ENCODE measurements at places on chromosomes 4 and X.

GRCh38 chr4:94141001-94141400 is 66.7 kb upstream of the SMARCAD1 start:
- no peak for DNase-seq

- DNase-seq = no peak
Measured at GRCh38 chrX:141341743-141342142, 99.4 kb upstream of the SPANXC start.

DNA sequence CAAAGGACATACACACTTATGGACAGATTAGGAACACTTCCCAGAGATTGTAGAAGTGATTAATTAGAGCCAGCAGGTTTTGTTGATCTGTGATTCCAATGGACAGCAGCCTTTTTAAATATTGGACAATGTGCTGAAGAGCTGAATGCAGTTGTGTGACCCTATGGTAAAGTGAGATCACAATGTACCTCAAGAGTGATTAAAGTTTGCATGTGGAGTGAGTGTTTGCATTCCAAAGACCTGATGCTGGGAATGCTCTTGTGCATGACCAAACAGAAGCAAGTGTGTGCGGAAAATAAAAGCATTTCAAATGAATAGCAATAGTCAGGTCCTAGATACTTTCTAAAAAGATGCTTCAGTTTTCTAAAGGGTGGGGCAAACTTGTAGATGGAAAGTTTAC is 154.1 kb downstream of the BANK1 start:
- DNase-seq = no peak

GRCh38 chr4:164251257-164251656 is 502.7 kb upstream of the SMIM31 start:
- no peak for DNase-seq

DNA sequence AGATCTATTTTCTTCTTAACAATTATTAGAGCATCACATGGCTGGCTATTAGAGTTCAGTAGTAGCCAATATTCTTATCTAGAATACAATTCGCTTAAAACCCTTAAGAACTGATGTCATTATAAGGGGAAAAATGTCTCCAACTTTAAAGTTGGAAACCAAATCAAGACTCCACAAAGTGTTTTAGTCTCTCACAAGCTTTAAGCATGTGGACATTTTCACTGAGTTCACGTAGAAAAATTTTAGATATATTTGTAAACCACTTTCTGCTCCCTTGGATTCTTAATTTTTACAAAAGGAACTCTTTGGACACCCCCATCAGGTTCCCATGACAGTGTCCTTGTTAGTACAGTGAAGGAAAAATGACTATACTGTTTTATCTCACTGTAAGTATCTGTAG is 123.9 kb upstream of the NAP1L5 start:
- no peak for DNase-seq

DNA sequence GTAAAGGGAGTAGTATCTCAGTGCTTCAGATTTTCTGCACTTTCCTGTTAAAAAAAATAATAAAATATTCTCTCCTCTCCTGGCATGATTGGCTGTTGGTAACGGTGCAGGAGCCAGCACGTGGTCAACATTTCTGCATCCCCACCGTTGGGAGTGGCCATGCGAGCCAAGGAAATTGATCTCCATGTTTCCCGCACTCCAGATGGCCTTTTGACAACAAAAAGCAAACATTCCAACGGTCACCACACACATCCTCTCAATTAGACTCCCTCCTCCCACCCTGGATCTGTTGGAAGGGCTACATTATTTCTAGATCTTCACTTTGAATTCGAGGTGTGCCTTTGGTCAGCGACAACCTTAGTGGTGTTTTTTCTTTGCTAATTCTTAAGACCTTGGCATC is 45.0 kb downstream of the STK32B start:
- no peak for DNase-seq

GRCh38 chr4:10438924-10439323 is 18.3 kb downstream of the ZNF518B start:
- no peak for DNase-seq

- no peak for DNase-seq
Measured at GRCh38 chrX:17025621-17026302, 79.3 kb downstream of the REPS2 start.

DNA sequence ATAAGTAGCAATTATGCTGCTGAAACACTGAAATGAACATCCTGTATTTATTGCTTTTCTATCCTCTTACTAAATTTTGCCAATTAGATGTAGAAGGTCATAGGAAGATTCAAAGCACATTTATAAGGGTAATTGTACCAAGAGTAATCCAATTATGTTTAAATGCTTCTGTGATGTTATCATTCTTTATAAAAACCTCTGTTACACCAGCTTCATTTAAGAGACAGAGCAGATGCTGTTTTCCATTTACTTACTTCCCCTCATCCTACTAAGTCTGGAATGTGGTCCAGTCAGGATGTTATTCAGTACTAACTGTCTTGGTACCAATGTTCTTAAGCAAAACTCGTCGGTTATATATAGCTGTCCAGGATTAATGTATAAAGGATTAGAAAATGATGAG is 539.6 kb downstream of the PDHA2 start:
- DNase-seq = no peak

DNA sequence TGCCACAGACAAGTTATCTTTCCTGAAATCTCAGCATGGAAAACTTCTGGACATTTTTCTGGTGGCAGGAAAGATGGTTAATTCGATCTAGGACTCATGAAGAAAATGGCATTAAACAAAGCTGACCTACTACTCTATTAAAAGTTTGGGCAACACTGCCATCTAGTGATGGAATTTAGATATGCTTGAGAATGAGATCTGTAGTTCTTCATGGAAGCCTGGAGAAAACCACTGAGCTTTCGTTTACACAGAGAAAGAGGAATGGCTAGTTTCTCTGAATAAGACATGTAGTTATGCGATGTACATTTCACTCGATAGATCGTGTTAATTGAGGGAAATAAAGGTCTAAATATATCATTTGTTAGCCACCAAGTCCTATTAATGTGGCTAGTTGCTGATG is 51.7 kb upstream of the CHRDL1 start:
- DNase-seq = no peak

DNA sequence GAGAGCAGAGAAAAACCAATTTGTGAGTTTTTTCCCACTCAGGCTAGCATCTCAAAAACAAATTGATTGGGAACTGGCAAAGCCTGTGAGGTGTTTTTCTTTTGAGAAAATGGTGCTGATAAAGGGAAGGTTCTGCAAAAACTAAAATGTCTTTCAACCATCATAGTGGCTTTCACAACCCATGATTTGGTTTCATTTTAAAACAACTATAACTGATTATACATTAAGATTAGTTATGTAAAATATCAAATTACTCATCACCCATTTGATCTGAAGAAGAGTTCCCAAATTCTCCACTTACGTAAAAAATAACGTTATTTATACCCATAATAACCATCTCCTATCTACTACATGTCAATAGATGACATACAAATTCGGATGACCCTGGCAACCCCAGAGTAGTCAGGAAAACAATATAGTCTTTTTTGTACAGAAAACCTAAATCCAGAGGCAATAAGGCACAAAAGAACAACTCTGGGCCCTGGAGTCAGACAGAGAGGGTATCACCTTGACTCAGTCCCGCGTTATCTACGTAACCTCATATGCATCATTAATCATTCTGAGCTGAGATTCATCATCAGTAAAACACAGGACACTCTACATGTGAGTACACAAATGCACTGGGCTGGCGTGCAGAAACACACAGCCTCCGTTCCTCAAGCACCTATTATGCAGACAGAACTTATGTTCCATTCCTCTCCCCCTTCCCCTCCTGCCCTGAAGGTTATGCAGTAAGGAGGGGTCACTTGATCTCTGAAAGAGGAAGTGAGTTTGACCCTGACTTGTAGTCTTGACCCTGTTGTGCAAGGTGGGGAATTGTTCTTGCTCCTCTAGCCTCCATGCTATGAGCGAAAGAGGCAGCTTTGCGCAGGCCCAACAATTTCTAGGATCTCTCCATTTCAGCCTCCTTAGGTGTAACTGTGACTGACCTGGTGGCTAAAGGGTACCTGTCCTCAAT is 82.2 kb downstream of the SLC9A7 start:
- DNase-seq = no peak
